Karpas-422 (cell line): ENCODE measurements at places on chromosomes 16 and 17.

- no peak for DNase-seq
Measured at GRCh38 chr17:54982399-54982798, 13.8 kb downstream of the STXBP4 start.

GRCh38 chr17:73909186-73909585 is 264.9 kb upstream of the SDK2 start:
- DNase-seq = no peak

DNA sequence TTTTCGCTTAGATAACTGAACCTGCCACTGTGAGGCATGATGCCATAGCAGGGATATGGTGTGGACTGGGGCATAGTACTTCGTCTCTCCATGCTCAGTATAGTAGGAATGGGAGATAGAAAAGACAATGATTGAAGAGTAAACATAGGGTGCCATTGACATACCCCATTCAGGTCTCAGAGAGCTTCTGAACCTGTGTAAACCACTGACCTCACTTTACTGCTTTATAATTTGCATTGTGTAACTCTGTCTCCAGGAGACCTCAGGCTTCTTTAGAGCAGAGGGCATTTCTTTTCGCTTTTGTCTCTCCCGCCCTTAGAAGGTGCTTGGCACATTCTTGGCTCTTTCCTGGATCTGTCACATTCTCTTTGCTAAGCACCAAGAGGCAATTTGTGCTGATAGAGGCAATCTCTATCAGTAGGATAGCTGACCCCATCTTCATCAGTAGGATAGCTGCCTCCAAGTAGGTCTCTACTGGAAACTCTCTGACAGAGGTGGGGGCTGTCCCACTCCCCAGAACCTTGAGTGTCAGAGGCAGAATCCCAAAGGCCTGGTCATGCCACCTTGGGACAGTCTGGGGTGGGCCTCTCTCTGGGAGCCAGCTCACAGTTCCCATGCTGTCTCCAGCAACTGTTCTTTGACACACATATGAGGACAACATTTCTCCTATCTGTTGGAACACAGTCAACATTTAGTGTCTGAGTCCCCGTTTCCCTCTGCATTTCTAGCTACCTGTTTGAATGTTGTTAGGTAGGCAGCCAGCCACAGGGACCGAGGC is 181.9 kb downstream of the UTP18 start:
- no peak for DNase-seq

DNA sequence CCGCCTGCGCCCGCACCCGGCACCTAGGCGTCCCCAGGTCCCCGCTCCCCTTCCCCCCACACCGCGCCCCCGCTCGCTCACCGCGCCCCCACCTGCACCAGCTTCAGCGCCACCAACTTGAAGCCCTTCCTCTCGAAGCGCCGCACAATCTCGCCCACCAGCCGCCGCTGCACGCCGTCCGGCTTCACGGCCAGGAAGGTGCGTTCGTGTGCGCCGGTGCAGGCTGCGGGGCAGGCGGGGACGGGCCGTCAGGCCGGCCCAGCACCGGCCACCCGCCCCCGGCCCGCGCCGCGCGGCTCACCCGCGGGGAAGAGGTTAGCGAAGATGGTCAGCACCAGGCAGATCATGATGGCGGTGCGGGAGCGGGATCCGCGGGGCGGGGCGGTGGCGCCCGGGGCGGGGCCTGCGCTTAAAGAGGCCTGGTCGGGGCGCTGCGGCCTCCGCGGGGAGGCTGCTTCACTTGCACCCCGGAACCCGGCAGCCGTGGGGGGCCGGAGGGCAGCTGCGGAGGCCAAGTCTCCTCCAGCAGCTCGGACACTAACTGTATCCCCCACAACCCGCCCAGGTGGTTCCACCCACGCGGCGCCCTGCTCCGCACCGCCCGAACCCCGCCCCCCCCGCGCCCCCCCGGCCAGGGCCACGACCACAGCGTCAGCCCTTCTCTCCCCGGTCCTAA is at the start of gene NME3:
Gene NME3, minus strand, starts transcription at position 356 of the 676 bp plus-strand sequence. Its CDS starts 9 bp downstream, at position 347.
- DNase-seq = peak; percentile 91

GRCh38 chr16:51193879-51194278 is 42.8 kb upstream of the SALL1 start:
- no peak for DNase-seq

- DNase-seq = no peak
Measured at GRCh38 chr16:84329016-84329415, 34.3 kb downstream of the WFDC1 start.

DNA sequence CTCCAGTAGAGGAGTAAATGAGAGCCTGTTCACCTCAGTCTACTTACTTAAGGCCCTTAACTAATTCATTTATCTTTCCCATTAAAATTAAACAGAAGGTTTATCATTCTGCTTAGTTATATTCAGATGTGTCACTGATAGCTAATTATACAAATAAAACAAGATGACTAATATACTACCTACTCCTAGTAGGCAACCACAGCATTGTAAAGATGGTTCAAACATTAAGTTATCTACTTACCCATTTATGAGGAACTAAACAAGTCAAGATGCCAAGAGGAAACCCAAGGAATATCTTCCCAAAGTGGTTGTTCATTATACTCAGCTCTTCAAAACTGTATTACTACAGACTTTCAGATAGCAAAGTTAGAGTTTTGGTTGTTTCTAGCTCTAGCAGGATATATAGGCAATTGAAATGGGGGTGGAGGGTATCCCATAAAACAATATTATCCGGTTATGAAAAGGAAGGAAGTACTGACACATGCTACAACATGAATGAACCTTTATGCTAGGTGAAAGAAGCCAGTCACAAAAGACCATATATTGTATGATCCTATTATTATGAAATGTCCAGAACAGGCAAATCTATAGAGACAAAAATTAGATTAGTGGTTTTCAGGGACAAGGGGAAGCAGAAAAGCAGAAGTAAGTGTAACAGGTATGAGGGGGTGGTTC is 56.5 kb downstream of the SPAG9 start:
- no peak for DNase-seq

DNA sequence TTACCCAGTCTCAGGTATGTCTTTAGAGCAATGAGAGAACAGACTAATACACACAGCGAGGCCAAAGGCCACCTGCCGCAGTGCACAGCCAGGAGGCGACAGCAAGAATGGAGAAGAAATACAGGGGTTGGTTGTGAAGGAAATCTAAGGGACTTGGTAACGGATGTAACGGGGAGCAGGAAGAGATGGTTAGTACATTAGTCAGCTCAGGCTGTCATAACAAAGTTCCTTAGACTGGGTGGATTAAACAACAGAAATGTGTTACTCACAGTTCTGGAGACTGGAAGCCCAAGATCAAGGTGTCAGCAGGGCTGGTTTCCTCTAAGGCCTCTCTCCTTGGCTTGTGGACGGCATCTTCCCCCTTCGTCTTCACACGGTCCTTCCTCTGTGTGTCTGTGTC is 47.1 kb downstream of the TVP23C start:
- DNase-seq = no peak

- DNase-seq = no peak
Measured at GRCh38 chr16:64542152-64542551, 579.7 kb downstream of the CDH11 start.

DNA sequence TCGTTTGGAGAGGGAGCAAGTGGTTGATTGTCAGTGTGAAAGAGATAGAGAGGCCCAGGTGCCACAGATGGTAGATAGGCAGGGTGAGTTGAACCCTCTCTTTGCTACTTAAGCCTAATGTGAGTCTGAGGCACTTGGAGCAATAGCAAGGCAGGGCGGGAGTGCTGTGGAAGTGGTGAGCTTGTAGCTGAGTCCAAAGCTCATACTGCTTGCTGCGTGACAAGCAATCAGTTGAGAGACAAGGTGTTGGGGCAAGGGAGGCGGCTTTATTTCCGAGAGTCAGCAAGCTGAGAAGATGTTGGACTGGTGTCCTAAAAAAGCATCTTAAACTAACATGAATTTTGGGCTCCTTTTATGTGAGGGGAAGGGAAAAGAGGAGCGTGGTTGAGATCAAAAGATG is 112.9 kb upstream of the ZKSCAN2 start:
- DNase-seq = no peak

DNA sequence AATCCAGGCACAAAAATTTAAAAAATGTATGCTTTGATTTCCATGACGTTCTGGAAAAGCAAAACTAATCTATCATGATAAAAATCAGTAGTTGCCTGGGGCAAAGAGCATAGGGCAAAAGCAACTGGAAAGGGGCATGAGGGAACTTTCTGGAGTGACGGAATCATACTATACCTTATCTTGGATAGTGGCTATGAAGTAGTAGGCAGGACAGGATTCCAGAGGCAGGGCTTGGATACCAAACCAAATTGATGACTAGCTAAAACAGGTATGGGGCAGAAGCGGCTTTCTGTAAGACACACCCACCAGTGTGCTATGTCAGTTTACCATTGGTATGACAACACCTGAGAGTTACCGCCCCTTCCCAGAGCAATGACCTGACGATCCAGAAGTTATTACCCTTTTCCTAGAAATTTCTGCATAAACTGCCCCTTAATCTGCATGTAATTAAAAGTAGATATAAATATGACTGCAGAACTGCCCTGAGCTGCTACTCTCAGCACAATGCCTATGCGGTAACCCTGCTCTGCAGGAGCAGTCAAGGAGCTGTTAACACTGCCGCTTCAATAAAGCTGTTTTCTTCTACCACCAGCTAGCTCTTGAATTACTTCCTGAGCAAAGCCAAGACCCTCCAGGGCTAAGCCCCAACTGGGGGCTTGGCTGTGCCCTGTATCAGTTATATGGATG is 56.7 kb downstream of the CFDP1 start:
- no peak for DNase-seq

DNA sequence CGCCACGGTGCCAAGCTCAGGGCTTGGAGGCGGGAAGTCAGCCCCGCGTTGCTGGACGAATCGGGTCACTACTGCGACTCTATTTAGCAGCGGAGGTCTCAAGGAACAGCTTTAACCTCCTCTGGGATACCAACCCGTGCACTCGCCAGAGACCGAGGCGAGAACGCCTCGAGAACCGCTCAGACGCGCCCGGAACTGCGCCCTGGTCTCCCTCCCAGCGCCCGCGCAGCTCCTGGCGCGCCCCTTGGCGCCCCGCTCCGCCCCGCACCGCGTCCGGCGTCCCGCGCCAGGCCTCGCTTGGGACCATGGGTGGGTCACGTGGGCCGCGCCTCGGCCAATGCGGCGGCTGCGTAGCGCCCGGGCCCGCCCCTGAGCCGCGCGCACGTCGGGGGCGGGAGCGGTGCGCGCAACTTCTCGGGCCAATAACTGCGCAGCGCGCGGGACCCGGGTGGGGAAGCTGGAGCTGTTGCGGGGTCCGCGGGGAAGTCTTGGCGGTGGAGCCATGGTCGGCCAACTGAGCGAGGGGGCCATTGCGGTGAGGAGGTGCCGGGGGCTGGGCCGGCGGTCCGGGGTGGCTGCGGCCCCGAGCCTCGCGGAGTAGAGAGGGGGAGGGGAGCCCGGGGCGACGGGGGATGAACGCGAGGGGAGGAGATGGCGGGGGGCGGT is at the start of the genes RPA1 and SMYD4:
Gene RPA1, plus strand, starts transcription at position 414 of the 666 bp plus-strand sequence. Its CDS starts 89 bp downstream, at position 503.
Gene SMYD4, minus strand, starts transcription at position 311 of the 666 bp plus-strand sequence. CDS start 1,908 bp downstream, outside the sequence.
- peak; percentile 96 for DNase-seq

- no peak for DNase-seq
Measured at GRCh38 chr17:44307387-44308186, 814 bp upstream of the RUNDC3A start.

DNA sequence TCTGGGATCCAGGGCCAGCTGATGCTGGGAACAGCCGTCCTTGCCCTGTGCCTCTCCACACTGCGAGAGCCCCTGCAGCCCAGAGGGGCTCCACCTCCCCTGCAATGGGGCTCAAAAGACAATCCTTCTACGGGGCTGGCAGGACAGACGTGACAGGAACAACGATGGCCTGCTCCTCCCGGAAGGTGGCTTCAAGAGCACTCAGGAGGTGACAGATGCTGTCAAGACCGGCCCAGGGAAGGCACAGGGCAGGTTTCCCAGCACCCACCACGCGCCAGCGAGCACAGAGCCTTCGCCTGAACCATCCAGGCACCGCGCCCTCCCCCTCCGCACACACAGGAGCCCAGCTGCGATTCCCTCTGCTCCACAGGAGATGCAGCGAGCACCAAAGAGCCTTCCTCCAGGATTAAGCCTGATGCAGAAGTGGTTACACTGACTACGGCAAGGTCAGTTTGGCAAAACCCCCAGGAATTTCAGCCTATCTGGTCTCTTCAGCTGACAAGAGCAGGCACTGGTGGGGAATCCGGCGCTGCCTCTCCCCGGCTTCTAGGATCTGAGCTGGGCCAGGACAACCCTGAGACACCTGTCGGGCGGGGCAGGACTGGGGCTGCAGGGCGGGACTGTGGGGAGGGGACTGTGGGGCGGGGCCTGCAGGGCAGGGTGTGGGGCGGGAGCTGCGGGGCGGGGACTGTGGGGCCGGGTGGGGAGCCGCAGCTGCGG is 103.4 kb downstream of the ZNF778 start:
- no peak for DNase-seq

- DNase-seq = peak; percentile 86
Measured at GRCh38 chr16:8173111-8173644, 417.1 kb downstream of the TMEM114 start.

GRCh38 chr17:17130077-17130844 is 75.9 kb downstream of the PLD6 start:
- no peak for DNase-seq
